ENCODE measurements at places on chromosomes 4 and X. TPM values are rescaled to one million over a fixed set of nuclear protein-coding genes. Genes with fewer than 3 reads are reported as not detected.

DNA sequence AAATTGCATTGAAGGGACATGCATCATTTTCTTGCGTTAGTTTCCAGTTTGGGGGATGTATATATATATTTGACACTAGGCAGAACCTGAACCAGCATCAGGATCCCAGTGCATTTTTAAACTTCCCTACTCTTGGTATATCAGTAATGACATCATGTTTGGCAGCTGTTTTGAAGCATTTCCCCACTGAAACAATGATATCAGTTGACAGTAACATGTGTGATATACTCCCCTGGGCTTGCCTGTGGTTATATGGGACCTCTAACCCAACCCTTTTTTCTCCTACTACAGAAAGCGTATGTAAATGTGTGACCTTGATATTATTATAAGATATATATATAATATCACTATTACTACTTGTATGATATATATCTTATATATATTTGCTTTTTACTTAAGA lies 225.9 kb upstream of the CASK start:
- peaks cover 7% of the 10 kb centered on the region for H3K27me3 ChIP-seq
- H3K4me3 ChIP-seq: no peak overlapping the region
- H3K36me3 ChIP-seq: no peaks in the 10 kb centered on the region
- H3K27ac ChIP-seq: no peak overlapping the region
- no peaks in the 10 kb centered on the region for H3K4me1 ChIP-seq
- DNase-seq: no peak

DNA sequence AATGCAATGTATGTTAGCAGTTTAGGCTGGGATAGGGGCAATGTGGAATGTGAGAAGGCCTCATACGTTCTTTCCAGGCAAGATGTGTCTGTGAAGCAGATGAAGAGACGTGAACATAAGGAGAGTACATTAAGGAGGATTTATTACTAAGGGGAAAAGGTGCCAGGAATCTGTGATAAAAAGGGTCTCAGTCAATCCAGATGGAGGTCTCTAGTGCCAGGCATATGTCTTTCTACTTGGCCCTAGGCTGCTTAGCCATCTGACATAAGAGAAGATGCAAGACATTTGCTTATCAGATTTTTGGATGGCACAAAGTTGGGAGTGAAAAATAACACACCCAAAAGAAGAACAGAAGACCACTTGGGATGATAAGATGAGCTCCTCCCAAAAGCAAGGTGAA lies 93.0 kb upstream of the PRKG2 start:
- no peak overlapping the region for H3K4me3 ChIP-seq
- no peak overlapping the region for H3K27ac ChIP-seq
- H3K27me3 ChIP-seq: no peaks in the 10 kb centered on the region
- no peak for DNase-seq
- no peaks in the 10 kb centered on the region for H3K36me3 ChIP-seq

- no peaks in the 10 kb centered on the region for H3K36me3 ChIP-seq
- DNase-seq: no peak
- no peak overlapping the region for H3K4me3 ChIP-seq
Measured at GRCh38 chr4:18252052-18252451, 230.5 kb upstream of the LCORL start.

DNA sequence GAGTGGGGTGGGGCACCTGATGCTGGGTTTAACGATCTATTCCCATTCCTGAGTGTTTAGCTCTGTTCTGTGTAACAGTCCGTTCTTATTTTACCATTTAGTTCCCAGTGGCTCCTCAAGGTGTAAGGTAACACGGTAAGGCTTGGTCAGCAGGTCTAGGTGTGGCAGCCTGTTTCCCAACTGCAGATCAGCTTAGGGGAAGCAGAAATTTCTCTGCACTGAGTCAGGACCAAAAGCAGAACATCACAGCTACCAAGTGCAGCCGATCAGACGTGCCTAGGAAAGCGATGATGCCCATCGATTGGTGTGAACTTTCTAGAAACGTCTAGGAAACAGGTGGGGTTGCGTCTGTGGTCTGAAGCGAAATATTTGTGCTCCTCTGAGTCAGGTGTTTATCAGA lies 240.1 kb downstream of the STIM2 start:
- no peak overlapping the region for H3K4me3 ChIP-seq
- no peaks in the 10 kb centered on the region for H3K27me3 ChIP-seq
- H3K36me3 ChIP-seq: no peaks in the 10 kb centered on the region
- no peak overlapping the region for H3K27ac ChIP-seq
- no peaks in the 10 kb centered on the region for H3K4me1 ChIP-seq
- DNase-seq: no peak

DNA sequence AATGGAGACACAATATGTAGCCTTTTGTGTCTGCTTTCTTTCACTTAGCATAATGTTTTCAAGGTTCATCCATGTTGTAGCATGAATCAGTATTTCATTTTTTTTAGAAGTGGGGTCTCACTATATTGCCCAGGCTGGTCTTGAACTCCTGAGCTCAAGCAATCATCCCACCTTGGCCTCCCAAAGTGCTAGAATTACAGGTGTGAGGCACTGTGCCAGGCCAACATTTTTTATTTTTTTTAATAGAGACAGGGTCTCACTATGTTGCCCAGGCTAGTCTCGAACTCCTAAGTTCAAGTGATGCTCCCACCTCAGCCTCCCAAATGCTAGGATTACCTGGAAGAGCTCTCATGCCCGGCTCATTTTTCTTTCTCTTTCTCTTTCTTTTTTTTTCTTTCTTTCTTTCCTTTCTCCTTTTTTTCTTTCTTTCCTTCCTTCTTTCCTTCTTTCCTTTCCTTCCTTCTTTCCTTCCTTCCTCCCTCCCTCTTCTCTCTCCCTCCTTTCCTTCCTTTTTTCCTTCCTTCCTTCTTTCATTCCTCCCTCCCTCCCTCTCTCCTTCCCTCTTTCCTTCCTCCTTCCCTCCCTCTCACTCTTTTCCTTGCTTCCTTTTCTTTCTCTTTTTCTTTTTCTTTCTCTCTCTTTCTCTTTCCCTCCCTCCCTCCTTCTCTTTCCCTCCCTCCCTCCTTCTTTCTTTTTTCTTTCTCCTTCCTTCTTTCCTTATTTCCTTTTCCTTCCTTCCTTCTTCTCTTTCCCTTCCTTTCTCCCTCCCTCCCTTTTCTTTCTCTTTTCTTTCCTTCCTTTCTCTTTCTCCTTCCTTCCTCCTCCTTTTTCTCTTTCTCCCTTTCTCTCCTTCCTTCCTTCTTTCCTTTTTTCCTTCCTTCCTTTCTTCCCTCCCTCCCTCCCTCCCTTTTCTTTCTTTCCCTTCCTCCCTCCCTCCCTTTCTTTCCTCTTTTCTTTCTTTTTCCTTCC lies 10.1 kb upstream of the RPL39 start:
- no peak overlapping the region for H3K4me3 ChIP-seq
- H3K36me3 ChIP-seq: no peaks in the 10 kb centered on the region
- no peaks in the 10 kb centered on the region for H3K27me3 ChIP-seq
- no peak for DNase-seq
- H3K27ac ChIP-seq: no peak overlapping the region

DNA sequence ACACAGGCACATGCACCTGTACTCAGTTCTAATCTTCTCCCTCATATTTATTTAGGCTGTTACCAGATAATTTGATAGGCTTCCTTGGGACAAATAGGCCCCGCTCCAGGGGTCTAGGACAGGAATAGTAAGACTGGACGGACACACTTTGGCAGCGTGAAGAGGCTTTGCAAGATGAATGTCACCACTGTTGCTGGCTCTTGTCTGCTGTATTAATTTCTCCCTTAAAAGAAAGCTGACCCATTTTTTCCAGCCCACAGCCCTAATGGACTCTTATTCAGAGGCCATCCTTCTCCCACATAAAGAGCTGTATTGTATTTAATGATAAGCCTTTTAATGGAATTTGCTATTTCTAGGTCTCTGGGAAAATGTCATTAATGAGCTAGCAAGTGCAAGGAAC lies 18.0 kb downstream of the FAM184B start:
- no peak for DNase-seq
- peaks cover 2% of the 10 kb centered on the region for H3K27me3 ChIP-seq
- H3K4me1 ChIP-seq: no peaks in the 10 kb centered on the region
- no peak overlapping the region for H3K27ac ChIP-seq
- no peaks in the 10 kb centered on the region for H3K36me3 ChIP-seq
- H3K4me3 ChIP-seq: no peak overlapping the region

DNA sequence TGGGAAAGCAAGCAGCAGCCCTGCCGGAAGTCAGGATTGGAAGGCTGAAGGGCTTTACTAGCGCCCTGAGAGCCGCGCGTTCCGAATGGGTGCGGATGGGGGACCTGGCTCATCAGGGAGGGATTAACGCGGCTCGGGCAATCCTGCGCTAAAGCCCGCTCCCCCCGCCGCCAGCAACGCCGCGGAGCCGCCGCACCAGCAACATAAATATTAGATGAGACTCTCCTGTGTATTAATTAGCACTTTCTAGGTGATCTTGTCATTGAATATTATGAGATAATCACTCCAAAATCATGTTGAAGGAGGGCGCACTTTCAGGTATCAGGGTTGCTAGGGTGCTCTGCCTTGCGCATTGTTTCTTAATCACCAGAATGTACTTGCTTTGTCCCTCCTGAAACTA lies 357.2 kb upstream of the FAM241A start:
- no peak overlapping the region for H3K4me3 ChIP-seq
- H3K36me3 ChIP-seq: no peaks in the 10 kb centered on the region
- no peak overlapping the region for H3K27ac ChIP-seq
- peaks cover 3% of the 10 kb centered on the region for H3K27me3 ChIP-seq

GRCh38 chr4:125091541-125091940 lies 223.2 kb upstream of the FAT4 start:
- H3K27me3 ChIP-seq: no peaks in the 10 kb centered on the region
- no peak for DNase-seq
- H3K36me3 ChIP-seq: no peaks in the 10 kb centered on the region
- H3K27ac ChIP-seq: no peak overlapping the region
- H3K4me1 ChIP-seq: no peaks in the 10 kb centered on the region
- H3K4me3 ChIP-seq: no peak overlapping the region

GRCh38 chr4:70337886-70338420 lies 3.2 kb downstream of the CABS1 start:
- no peaks in the 10 kb centered on the region for H3K4me1 ChIP-seq
- H3K27me3 ChIP-seq: no peaks in the 10 kb centered on the region
- no peak for DNase-seq
- H3K36me3 ChIP-seq: no peaks in the 10 kb centered on the region
- H3K4me3 ChIP-seq: no peak overlapping the region

The RAB40A gene
- total RNA-seq: under 0.01 TPM

The ESX1 gene
- not detected for total RNA-seq

The RNF150 gene
- 18.1 TPM for total RNA-seq

The IL2 gene
- not detected for total RNA-seq

All from IMR-90 (cell line).